ENCODE measurements at places on chromosomes 1 and 21. TPM values are rescaled to one million over a fixed set of nuclear protein-coding genes. Genes with fewer than 3 reads are reported as not detected.

GRCh38 chr1:66368261-66368660 is 165.7 kb upstream of the SGIP1 start:
- no peak for DNase-seq
- no peaks in the 10 kb centered on the region for H3K27me3 ChIP-seq
- H3K4me3 ChIP-seq, result no peak overlapping the region
- peaks cover 86% of the 10 kb centered on the region for H3K36me3 ChIP-seq

DNA sequence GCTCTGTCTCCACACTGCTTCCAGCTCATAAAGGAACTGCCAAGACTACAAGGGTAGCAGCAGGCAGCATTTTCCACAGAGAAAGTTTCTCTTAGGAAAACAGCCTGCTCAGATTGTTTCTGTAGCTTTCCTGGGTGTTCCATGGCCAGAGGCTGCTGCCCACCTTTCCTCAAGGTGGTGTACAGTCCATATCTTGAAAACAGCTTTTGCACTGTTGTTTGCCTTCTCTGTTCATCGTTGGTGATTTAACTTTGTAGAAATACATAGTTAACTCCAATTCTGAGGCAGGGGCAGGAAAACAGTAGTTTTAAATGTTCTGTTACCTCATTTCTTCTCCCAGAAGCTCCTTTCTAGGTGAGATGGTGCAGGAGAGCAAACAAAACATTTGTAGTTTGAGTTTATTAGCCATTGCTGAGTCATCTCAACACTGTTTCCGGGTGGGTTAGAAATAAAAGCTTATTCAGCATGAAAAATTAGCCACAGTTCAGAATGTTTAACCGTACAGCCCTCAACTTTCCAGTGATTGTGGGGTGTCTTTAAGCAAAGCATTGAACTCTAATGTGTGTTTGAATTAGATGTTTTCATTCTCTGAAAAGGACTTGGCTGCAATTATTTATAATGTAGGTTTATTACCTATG is 41.7 kb downstream of the DIP2A start:
- peaks cover 41% of the 10 kb centered on the region for H3K4me1 ChIP-seq
- peak overlapping the region; percentile 2 for H3K4me3 ChIP-seq
- peaks cover 33% of the 10 kb centered on the region for H3K36me3 ChIP-seq
- no peaks in the 10 kb centered on the region for H3K27me3 ChIP-seq
- no peak for DNase-seq
- H3K27ac ChIP-seq, result peak overlapping the region; percentile 70

DNA sequence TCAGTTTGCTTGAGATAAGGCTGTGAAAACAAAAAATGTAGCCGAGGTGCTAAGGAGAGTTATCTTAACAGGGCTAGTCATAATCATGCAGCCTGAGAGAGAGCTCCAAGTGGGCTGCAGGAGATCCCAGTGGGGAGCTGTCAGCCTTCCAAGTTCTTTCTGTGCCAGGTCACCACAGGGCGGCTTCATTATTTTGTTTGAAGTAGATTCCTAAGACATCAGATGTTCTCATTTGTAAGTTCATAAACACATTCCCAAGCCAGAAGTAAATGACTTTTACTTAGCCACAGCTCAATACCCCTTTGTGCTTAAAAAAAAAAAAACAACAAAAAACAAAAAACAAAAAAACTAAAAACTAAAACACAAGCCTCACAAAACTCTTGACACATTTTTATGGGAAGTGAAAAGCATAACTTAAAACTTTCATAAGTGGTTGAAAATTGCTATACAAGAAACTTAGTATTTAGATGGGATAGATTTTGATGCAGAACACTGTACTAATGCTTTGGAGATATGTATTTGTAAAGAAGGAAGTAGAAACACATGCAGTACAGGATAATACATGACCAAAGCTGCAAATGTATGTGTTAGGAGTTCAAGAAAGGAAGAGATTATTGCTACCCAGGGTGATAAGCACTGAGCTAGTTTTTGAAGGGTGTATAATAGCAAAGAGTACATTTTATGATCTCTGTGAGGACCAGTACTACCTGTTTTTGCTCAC is 8.6 kb downstream of the CDC14A start:
- H3K36me3 ChIP-seq, result peaks cover 62% of the 10 kb centered on the region
- no peak overlapping the region for H3K27ac ChIP-seq
- H3K4me1 ChIP-seq, result peaks cover 71% of the 10 kb centered on the region
- DNase-seq, result no peak

DNA sequence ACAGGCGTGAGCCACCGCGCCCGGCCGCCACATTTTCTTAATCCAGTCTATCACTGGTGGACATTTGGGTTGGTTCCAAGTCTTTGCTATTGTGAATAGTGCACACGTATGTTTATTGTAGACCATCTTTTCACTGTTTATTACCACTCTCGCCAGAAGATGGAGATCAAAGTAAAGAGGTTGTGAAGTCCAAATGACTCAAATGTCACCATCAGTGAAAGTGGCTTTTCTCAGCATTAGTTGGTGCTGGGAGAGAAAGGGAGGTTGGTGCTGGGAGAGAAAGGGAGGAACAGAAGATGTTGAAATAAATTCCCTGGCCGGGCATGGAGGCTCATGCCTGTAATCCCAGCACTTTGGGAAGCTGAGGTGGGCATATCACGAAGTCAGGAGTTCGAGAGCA is 10.4 kb upstream of the UHMK1 start:
- no peak overlapping the region for H3K27ac ChIP-seq
- H3K4me1 ChIP-seq, result no peaks in the 10 kb centered on the region
- H3K36me3 ChIP-seq, result no peaks in the 10 kb centered on the region
- no peak for DNase-seq
- peaks cover 42% of the 10 kb centered on the region for H3K27me3 ChIP-seq

- DNase-seq, result no peak
- peaks cover 17% of the 10 kb centered on the region for H3K36me3 ChIP-seq
- H3K27ac ChIP-seq, result no peak overlapping the region
- H3K4me1 ChIP-seq, result peaks cover 15% of the 10 kb centered on the region
Measured at GRCh38 chr1:145946477-145946986, 11.3 kb downstream of the LIX1L start.

DNA sequence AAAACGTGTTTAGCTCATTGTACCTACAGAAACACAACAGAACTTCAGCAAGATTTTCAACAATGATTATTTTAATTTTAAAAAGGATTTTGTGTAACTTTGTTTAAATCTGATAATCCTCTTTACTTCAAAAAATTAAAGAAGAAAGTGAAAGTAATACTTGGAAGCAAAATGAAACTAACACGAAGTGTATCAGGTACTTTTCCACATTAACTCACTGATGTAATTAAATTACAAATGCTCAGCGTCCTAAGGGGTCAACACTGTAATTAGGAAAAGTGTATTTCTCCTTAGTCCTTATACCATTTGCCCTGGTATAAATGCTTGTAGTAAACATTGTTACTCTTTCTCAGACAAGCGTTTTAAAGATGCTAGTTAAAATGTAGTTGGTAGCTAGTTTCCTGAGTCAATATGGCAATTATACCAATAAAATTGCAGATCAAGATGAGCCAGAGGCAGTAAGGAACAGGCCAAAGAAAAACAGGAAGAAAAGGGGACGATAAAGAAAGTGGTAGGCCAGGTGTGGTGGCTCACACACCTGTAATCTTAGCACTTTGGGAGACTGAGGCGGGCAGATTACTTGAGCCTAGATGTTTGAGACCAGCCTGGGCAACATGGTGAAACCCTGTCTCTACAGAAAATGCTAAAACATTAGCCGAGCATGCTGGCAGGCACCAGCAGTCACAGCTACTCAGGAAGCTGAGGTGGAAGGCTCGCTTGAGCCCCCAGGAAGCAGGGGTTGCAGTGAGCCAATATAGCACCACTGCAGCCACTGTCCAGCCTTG is 553.0 kb downstream of the SMYD3 start:
- peak; percentile 47 for DNase-seq
- peak overlapping the region; percentile 74 for H3K4me3 ChIP-seq
- peak overlapping the region; percentile 97 for H3K27ac ChIP-seq
- H3K27me3 ChIP-seq, result no peaks in the 10 kb centered on the region

GRCh38 chr1:32266921-32267591 is 16.0 kb downstream of the LCK start:
- H3K4me3 ChIP-seq, result peak overlapping the region; percentile 71
- H3K27ac ChIP-seq, result peak overlapping the region; percentile 97
- H3K36me3 ChIP-seq, result peaks cover 38% of the 10 kb centered on the region
- H3K27me3 ChIP-seq, result no peaks in the 10 kb centered on the region

GRCh38 chr1:207186503-207186902 is 82.5 kb downstream of the C4BPA start:
- no peak overlapping the region for H3K4me3 ChIP-seq
- peaks cover 10% of the 10 kb centered on the region for H3K27me3 ChIP-seq
- no peaks in the 10 kb centered on the region for H3K36me3 ChIP-seq
- H3K27ac ChIP-seq, result no peak overlapping the region
- no peak for DNase-seq

- no peak overlapping the region for H3K27ac ChIP-seq
- DNase-seq, result no peak
- H3K4me1 ChIP-seq, result peaks cover 3% of the 10 kb centered on the region
- H3K27me3 ChIP-seq, result no peaks in the 10 kb centered on the region
Measured at GRCh38 chr1:117401761-117402160, 34.5 kb downstream of the MAN1A2 start.

DNA sequence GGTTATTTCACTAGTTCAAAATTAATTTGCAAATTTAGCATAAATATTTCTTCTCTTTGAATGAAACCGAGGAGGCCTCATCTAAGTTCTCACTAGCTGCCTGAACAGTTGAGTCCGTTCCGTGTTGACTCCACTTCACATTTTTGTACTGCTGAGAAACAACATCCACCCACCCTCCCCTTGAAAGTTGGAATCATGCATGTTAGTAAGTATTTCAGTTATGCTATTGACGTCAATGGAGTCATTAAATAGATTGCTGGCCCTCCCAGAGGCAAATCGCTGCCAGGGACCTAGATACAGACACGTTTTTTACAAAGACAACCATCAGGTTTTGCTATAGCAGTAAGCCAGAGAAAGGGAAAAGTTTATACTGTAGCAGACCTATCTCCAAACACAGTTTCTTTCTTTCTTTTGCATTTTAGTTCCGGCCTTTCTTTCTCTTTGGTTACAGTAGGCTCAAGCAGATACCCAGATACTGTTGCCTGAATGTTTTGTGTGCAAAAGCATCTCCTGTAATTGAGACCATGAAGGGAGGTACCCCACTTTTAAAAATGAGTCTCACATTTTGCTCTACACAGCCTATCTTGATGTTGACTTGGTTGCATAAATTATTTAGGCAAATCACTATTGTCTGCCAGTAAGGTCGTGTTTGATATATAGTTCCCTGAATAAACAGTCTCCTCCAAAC is 262.6 kb upstream of the SGIP1 start:
- peak overlapping the region; percentile 26 for H3K27ac ChIP-seq
- no peaks in the 10 kb centered on the region for H3K27me3 ChIP-seq

DNA sequence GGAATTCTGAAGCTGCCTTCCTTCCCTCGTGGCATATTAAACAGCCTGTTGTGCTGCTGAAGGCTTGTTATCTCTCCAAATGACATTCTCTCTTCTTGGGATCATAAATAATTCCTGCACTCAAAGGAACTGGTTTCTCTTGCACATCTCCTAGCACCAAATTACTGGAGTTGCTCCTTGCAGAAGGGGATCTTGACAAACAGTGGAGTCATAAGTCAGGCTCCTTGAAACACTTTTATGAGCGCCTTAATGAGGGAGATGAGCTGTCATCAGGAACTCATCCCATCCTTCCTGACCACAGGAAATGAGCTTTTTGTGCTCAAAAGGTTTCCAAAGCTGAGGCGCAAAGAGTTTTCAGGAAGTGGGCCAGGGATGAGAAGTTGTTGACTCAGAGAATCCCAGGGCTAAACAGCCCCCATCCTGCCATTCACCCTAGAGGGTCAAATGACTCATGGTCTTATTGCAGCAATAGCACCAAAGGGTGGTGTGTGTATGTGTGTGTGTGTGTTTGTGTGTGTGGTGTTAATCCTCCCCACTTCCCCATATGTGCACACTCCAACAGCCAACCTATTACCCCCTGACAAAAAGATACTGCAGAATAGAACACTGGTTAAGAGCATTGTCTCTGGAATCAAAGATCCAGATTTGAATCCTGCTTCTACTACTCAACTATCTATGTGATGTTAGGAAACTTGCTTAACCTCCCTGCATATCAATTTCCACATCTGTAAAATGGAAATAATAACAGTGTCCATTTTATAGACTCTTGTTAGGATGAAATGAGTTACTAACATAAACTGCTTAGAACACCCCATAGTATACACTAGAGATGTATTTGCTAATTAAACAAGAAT is 2.8 kb upstream of the PHC2 start:
- H3K27ac ChIP-seq, result no peak overlapping the region
- peaks cover 57% of the 10 kb centered on the region for H3K27me3 ChIP-seq
- no peaks in the 10 kb centered on the region for H3K36me3 ChIP-seq
- no peak for DNase-seq
- no peak overlapping the region for H3K4me3 ChIP-seq

DNA sequence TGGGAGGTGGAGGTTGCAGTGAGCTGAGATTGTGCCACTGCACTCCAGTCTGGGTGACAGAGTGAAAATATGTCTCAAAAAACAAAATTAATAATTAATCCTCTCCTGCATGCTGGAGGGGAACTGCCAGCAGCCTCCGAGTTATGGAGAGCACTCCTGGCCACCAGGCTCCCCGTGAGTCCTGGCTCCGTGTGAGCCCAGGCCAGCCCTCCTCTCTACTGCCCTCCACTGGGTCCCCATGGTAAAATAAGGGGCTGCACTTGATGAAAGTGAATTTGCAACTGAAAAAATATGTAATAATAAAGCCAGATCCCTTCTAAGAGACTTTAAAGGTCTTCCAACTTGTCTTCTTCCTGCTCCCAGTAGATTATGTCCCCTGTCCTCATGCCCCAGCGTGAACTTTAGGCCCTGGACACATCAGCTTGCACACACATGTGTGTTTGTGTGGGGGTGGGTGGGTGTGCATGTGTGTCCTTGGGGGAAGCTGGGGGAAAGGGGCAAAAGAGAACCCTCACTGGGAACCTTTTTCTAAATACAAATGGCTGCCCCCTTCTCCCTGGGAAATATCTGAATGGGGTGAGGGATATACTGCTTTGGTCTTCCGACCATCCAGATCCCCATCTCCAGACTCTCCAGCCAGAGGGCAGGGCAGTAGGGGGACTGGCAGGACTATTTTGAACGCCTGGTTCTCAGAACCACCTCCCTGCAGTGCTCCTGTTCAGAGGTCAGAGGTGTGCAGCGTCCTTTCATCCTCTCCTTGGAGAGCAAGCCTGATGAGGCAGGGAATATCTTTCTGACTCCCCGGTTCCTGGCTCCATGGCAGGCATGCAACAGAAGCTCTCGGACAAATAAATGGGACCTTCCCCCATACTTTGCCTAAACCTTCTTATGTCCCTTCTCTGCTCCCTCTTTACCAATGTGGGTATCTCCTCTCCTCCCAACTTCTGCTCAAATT is 26.2 kb downstream of the NEK2 start:
- H3K4me3 ChIP-seq, result no peak overlapping the region
- H3K27me3 ChIP-seq, result peaks cover 5% of the 10 kb centered on the region
- H3K4me1 ChIP-seq, result peaks cover 5% of the 10 kb centered on the region
- DNase-seq, result peak; percentile 64
- H3K27ac ChIP-seq, result no peak overlapping the region

- H3K36me3 ChIP-seq, result peaks cover 3% of the 10 kb centered on the region
- no peaks in the 10 kb centered on the region for H3K27me3 ChIP-seq
- H3K4me1 ChIP-seq, result peaks cover 81% of the 10 kb centered on the region
- H3K27ac ChIP-seq, result no peak overlapping the region
Measured at GRCh38 chr1:109819906-109820305, 56.2 kb upstream of the EPS8L3 start.

- H3K27ac ChIP-seq, result no peak overlapping the region
- no peaks in the 10 kb centered on the region for H3K4me1 ChIP-seq
- H3K27me3 ChIP-seq, result peaks cover 2% of the 10 kb centered on the region
- no peak for DNase-seq
- H3K36me3 ChIP-seq, result no peaks in the 10 kb centered on the region
- no peak overlapping the region for H3K4me3 ChIP-seq
Measured at GRCh38 chr1:36963006-36963405, 71.3 kb downstream of the GRIK3 start.

Gene C1orf115
- total RNA-seq, result 0.16 TPM

Gene C1QTNF12
- total RNA-seq, result 2.6 TPM

Gene ZNF593OS
- total RNA-seq, result not detected

Gene PROX1
- not detected for total RNA-seq
